Aorta (tissue), 5 donors: ENCODE measurements at places on chromosomes 2 and 18. TPM values are rescaled to one million over a fixed set of nuclear protein-coding genes. Genes with fewer than 3 reads are reported as not detected.
A peak's percentile ranks its signal among the peaks of the same experiment; 100 is the strongest.

GPR75 gene
- 4.3 TPM for total RNA-seq

AMER3 gene
- total RNA-seq = not detected

AFTPH gene
- total RNA-seq = 30.6 TPM

DNA sequence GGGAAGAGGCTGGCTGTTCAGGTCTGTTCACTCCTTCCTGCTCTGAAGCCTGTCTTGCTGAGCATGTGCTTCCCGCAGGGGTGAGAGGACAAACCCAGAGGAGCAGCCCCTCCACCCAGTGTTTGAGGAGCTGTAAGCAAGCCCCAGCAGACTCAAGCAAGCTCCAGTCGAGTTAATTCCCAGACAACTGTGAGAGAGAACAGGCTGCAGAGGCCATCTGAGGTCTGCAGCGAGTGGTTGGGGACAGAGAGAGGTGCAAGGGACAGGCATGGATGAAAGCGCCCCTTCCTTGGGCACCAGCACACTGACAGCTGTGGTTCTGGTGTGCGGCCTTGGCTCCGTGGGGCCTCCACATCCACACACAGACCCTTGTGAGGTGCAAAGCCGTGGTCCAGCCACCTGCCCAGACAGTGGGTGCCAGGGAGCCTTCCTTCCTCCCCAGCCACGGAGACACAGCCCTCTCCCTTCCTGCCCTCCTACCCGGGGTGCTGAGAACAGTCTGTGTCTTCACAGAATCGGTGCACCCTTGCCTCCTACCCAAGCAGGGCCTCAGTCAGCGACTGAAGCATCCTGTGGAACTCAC is 36.2 kb downstream of the MAL start:
- no peaks in the 10 kb centered on the region for H3K4me1 ChIP-seq
- no peaks in the 10 kb centered on the region for H3K36me3 ChIP-seq
- no peak overlapping the region for H3K27ac ChIP-seq
- DNase-seq = no peak
- H3K4me3 ChIP-seq = no peak overlapping the region
- no peaks in the 10 kb centered on the region for H3K27me3 ChIP-seq

DNA sequence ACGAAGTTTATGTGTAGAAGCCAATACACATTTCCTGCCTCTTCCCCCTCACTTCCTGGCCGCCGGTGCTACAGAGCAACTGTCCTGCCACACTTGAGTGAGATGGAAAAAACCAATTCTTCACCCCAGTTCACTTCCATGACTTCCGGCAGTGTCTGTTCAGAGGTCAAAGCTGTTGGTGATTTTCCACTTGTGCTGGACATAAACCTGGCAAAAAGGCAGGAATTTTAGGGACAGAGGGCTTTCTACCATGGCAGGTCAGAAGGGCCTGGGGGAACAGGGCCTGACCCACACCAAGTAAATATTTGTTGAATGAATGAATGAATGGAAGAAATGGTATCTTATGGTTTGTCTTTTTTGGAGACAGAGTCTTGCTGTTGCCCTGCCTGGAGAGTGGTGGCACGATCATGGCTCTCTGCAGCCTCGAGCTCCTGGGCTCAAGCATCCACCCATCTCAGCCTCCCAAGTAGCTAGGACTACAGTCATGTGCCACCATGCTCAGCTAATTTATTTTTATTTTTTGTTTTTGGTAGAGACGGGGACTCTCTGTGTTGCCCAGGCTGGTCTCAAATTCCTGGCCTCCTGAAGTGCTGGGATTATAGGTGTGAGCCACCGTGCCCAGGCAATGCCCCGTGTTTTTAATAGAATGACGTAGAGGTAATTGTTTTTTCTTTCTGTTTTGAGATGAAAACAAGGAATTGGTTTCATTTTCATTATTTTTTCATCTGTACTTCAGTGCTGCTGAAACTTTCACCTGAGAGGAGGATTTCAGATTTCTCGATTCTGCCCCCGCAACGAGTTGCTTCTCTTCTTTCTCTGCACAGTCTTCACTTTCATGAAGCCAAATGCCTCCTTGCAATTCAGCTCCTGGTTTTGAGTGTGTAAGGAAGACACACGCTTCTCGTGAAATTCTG is 48.0 kb upstream of the LPIN2 start:
- H3K4me1 ChIP-seq = no peaks in the 10 kb centered on the region
- no peak overlapping the region for H3K4me3 ChIP-seq
- H3K27ac ChIP-seq = no peak overlapping the region
- no peak for DNase-seq
- no peaks in the 10 kb centered on the region for H3K36me3 ChIP-seq
- H3K27me3 ChIP-seq = no peaks in the 10 kb centered on the region

DNA sequence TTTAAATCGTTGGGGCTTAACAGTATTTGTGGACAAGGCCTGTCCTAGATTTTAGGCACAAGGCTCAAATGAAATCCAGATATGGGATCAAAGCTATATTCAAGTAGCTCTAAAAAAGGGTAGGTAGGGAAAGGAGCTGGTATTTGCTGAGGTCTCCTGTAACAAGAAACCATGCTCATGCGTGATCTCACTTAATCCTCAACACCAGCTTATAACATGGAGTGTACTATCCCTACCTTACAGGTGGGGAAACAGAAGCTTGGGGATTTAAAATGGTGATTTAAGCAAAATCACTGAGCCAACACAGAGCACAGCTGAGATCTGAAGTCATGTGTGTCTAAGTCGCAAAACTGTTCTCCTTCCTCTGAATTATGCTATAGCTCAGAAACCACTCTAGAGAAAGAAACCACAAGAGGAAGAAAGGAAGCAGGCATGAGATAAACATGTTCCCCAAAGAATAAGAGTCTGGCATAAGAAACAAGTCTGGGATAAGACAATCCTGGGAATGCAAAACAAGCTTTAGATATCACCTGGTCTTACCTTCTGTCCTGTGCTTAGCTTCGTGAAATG is 43.1 kb downstream of the CYRIA start:
- no peak overlapping the region for H3K4me3 ChIP-seq
- H3K27me3 ChIP-seq = no peaks in the 10 kb centered on the region
- no peaks in the 10 kb centered on the region for H3K4me1 ChIP-seq
- H3K27ac ChIP-seq = no peak overlapping the region
- DNase-seq = no peak

- H3K36me3 ChIP-seq = no peaks in the 10 kb centered on the region
- no peak overlapping the region for H3K27ac ChIP-seq
- H3K4me3 ChIP-seq = no peak overlapping the region
- H3K4me1 ChIP-seq = no peaks in the 10 kb centered on the region
These were observed 171.5 kb downstream of the EVA1A start for GRCh38 chr2:75389271-75389670.

GRCh38 chr2:168730344-168730743 is 72.1 kb upstream of the NOSTRIN start:
- no peak for DNase-seq
- no peak overlapping the region for H3K4me3 ChIP-seq
- no peaks in the 10 kb centered on the region for H3K27me3 ChIP-seq
- no peaks in the 10 kb centered on the region for H3K36me3 ChIP-seq

GRCh38 chr18:32742579-32742978 is 30.2 kb downstream of the KLHL14 start:
- DNase-seq = no peak
- H3K4me1 ChIP-seq = no peaks in the 10 kb centered on the region
- no peak overlapping the region for H3K27ac ChIP-seq
- H3K27me3 ChIP-seq = no peaks in the 10 kb centered on the region

- H3K27ac ChIP-seq = no peak overlapping the region
- no peak for DNase-seq
These were observed 6.1 kb downstream of the RASGRP3 start for GRCh38 chr2:33482518-33482917.

DNA sequence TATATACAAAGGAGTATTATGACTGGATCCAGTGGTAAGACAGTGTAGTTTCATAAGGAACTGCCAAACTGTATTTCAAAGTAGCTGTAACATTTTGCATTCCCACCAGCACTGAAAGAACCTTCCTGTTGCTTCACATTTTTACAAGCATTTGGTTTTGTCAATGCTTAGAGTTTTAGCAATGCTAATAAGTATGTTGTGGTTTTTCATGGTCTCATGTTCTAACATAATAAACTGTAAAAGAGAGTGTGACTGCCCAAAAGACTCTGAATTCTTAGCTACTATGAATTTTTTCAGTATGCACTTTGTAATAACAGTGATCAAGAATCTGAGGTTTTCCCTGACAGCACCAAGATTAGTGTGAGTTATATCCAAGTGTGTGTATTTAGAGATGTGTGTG is 604.2 kb downstream of the XIRP2 start:
- no peak for DNase-seq
- no peak overlapping the region for H3K27ac ChIP-seq
- H3K4me3 ChIP-seq = no peak overlapping the region
- H3K27me3 ChIP-seq = no peaks in the 10 kb centered on the region
- H3K36me3 ChIP-seq = no peaks in the 10 kb centered on the region
- H3K4me1 ChIP-seq = no peaks in the 10 kb centered on the region

- no peak overlapping the region for H3K27ac ChIP-seq
- H3K4me1 ChIP-seq = no peaks in the 10 kb centered on the region
- no peak overlapping the region for H3K4me3 ChIP-seq
- H3K36me3 ChIP-seq = no peaks in the 10 kb centered on the region
- no peaks in the 10 kb centered on the region for H3K27me3 ChIP-seq
- DNase-seq = peak; percentile 58
These were observed 1.6 kb upstream of the ARHGEF4 start for GRCh38 chr2:130834931-130835765.

PARD3B gene
- 50.9 TPM for total RNA-seq

HNMT gene
- total RNA-seq = 82.8 TPM

GRCh38 chr2:160651416-160652200 is 158.0 kb upstream of the RBMS1 start:
- H3K27me3 ChIP-seq = no peaks in the 10 kb centered on the region
- H3K36me3 ChIP-seq = no peaks in the 10 kb centered on the region
- H3K4me1 ChIP-seq = no peaks in the 10 kb centered on the region
- no peak overlapping the region for H3K4me3 ChIP-seq

GRCh38 chr18:79483971-79484491 is 88.3 kb downstream of the NFATC1 start:
- no peak overlapping the region for H3K27ac ChIP-seq
- H3K4me3 ChIP-seq = no peak overlapping the region
- no peaks in the 10 kb centered on the region for H3K36me3 ChIP-seq
- H3K4me1 ChIP-seq = no peaks in the 10 kb centered on the region

DNA sequence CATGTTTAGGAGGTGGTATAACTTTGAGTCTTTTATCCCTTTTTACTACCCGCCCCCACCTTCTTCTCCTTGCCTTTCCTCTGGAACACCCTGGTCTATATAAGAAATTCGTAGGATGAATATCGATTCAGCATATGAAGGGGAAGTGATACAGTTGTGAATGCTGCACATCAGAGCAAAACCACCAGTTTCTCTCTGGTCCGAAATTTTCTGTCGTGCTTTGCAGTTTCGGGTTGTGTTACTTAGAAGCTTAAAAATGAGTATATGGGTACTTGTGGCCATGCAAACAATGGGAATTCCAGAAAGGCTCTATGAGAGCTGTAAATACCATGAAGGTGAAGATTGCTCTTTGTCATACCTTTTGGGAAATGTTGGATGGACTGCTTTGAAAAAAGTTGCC is 60.6 kb downstream of the DAW1 start:
- no peak overlapping the region for H3K27ac ChIP-seq
- no peak for DNase-seq
- no peak overlapping the region for H3K4me3 ChIP-seq
- H3K4me1 ChIP-seq = no peaks in the 10 kb centered on the region
- H3K36me3 ChIP-seq = no peaks in the 10 kb centered on the region

DNA sequence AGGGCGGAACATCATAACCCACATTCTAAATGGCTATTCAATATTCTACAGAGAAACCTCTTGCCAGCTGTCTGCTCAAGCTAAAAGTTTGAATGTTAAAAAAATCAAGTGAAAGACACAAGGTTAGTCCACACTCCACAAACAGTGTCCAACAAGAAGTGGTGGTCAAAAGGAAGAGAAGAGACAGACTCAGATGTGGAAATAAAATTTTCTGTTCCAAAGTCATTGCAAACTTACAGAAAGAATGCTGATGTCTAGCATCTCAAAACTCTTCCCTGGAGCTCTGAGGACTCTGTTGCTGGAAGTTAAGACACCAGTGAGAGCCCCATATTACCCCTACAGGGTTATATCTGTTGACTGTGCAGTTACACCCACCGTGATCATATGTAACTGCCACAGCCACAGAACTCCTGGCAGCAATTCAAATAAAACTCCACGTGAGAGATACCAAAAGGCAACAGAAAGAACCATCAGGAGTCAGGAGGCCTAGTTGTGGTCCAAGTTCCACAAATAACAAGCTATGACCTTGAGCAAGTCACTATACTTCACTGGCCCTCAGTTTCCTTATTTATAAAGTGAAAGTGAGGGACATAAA is 60.9 kb downstream of the AAK1 start:
- H3K27ac ChIP-seq = no peak overlapping the region
- no peaks in the 10 kb centered on the region for H3K27me3 ChIP-seq
- no peaks in the 10 kb centered on the region for H3K4me1 ChIP-seq

DNA sequence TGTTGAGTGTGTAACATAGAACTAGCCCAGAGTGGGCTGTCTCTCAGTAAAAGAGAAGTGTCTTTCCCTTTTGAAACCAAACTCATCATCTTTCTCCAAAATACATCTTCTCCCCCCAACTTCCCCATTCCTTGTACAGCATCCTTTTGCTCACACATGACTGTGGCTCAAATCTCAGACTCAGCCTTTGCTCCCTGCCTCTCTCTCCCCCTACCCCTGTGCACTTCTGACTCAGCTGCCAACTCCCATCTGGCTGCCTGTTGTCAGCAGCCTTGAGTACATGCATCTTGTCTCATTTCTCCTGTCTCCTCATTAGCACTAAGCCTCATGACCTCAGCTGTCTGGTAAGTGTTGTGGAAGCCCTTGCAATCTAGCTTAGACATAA is 18.1 kb upstream of the MGAT4A start:
- H3K4me3 ChIP-seq = no peak overlapping the region
- DNase-seq = peak; percentile 84
- H3K4me1 ChIP-seq = no peaks in the 10 kb centered on the region
- no peaks in the 10 kb centered on the region for H3K27me3 ChIP-seq
- H3K27ac ChIP-seq = no peak overlapping the region
- H3K36me3 ChIP-seq = no peaks in the 10 kb centered on the region

LRRC30 gene
- total RNA-seq = not detected

MRPL44 gene
- 11.6 TPM for total RNA-seq

DNA sequence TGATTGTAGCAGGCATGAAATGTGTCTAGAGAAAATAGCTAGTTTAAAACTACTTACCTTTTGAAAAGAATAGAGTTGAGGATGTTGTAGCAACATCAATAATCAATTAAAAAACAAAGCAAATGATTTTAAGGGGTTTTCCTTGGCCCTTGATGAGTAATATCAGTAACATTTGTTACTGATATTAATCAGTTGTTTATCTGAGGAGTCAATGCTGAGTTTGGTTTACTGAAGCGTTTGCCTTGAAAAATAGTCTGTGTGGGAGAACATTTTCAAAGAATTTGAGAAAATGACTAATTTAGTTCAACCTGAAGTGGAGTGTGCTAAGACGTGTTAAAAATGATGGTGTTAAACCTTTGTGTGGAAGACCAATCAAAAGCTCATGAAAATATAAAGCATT is 9.3 kb downstream of the PTH2R start:
- DNase-seq = no peak
- H3K36me3 ChIP-seq = no peaks in the 10 kb centered on the region
- no peaks in the 10 kb centered on the region for H3K4me1 ChIP-seq
- no peak overlapping the region for H3K4me3 ChIP-seq
- H3K27me3 ChIP-seq = no peaks in the 10 kb centered on the region

GRCh38 chr2:46187112-46187618 is 110.0 kb upstream of the EPAS1 start:
- H3K4me1 ChIP-seq = no peaks in the 10 kb centered on the region
- H3K27ac ChIP-seq = no peak overlapping the region
- H3K36me3 ChIP-seq = no peaks in the 10 kb centered on the region

GRCh38 chr2:80469428-80469827 is 164.9 kb upstream of the LRRTM1 start:
- no peak overlapping the region for H3K4me3 ChIP-seq
- H3K36me3 ChIP-seq = no peaks in the 10 kb centered on the region
- no peak for DNase-seq
- H3K4me1 ChIP-seq = no peaks in the 10 kb centered on the region
- no peak overlapping the region for H3K27ac ChIP-seq
